ENCODE measurements at places on chromosomes 5 and 9.

GRCh38 chr5:97102010-97102470, 40.4 kb downstream of the LIX1 start:
- DNase-seq = no peak

- no peak for DNase-seq
These were observed 4.6 kb downstream of the MYO10 start for GRCh38 chr5:16931334-16932110.

- DNase-seq = no peak
These were observed 516 bp downstream of the MAST4 start for GRCh38 chr5:66596636-66597182.

DNA sequence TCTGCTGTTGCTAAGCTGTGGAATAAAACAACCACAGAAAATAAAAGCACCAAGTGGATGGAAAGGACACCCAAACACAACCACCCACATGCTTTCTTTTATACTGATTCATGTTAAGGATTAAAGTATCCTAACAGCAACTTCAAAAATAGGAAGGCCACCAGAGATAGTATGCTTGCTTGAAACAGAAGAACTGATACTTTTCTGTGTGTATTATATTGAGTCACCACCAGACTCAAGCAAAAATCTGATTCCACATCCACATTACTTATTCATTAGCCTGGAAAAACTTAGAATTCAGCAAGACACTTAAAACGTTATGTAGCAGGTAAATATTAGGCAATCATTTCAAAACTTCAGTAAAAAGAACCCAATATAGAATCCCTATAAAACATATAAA, 52.3 kb downstream of the ZDHHC21 start:
- DNase-seq = no peak

DNA sequence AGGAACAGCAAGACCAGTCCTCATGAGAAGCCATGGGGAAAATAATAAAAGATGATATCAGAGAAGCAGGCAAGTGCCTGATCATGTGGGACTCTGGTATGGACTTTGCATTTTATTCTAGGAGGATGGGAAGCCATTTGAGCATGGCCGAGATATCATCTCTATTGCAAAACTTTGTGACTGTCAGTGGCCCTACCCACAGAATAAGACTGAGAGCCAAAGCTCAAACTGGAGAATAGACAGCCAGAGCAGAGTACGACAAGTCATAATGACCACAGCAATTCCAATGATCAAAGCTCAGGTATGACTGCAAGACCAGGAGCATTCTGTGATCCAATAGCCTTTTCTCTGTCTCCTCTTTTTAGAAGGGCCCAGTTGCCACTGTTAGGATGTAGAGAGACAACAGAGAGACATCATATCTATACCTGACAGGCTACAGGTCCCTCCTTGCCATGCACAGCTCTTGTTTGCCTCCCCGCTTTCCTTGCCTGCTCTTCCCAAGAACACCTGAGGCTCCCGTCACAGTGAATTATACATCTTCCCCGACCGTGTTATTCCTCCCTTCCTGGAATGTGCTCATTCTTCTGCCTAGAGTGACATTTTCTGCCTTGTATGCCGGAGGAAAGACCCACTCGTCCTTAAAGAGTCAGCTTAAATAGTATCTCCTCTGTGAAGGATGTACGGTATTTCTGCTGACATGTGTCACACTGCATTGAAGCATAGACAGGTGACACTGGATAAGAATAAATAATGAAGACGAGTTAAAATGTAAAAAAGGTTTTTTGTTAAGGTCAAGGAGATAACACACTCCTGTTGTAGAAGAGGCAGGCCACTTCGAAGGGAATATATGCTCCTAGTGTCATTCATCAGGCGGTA, 248.7 kb upstream of the MAP3K1 start:
- DNase-seq = no peak

GRCh38 chr9:13688223-13688989, 408.9 kb upstream of the MPDZ start:
- DNase-seq = no peak

DNA sequence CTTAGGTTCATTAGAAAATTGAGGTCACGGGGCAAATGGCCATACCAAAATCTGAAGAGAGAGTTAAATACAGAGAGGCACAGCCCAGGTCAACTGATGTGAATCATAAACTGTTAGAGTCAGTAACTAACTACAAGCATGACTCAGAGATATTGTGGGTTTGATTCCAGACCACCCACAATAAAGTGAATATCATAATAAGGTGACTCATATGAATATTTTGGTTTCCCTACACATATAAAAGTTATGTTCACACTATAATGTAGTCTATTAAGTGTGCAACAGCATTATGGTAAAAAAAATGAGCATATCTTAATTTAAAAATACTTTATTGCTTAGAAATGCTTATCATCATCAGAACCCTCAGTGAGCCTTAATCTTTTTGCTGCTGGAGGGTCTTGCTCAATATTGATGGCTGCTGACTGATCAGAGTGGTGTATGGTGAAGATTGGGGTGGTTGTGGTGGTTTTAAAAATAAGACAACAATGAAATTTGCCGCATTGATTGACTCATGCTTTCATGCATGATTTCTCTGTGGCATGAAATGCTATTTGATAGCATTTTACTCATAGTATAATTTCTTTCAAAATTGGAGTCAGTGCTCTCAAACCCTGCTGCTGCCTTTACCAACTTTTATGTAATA, 53.1 kb upstream of the EDIL3 start:
- DNase-seq = no peak

DNA sequence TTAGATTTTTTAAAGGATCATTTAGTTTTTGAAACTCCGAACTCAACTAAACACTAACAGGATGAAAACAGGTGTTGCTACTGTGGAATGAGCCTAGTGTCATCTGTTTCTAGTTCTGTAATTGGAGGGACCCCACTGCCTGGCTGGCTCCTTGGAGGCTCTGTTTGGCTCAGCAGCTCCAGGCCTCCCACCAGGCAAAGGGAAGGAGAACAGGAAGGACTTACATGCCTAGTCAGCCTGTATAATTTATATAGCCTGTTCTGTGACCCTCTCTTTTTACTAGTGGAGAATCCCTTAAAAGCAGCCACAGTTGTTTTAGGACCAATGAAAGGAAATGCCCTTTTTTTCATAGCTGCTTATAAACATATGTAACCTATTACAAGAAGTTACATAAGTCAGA, 21.1 kb upstream of the C5orf24 start:
- DNase-seq = no peak

DNA sequence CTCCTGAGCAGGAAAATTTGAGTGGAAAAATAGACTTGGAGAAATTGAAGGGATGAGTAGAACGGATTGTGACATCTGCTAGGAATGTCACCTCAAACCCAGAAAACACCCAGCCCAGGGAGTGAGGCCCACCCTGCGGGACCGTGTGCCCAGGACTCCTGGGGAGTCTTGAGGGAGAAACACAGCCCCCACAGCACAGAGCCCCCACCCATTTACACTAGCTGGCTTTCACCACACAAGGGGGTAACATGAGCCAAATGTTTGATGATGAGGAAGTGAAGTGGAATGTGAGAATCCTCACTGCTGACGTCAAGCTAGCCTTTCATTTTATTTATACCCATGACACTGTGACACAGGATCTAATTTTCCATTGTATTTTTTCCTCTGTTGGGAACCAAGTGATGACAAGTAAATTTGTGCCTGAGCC, 42.8 kb upstream of the PDE8B start:
- no peak for DNase-seq

- no peak for DNase-seq
These were observed 5.2 kb downstream of the GPSM1 start for GRCh38 chr9:136332482-136332983.

DNA sequence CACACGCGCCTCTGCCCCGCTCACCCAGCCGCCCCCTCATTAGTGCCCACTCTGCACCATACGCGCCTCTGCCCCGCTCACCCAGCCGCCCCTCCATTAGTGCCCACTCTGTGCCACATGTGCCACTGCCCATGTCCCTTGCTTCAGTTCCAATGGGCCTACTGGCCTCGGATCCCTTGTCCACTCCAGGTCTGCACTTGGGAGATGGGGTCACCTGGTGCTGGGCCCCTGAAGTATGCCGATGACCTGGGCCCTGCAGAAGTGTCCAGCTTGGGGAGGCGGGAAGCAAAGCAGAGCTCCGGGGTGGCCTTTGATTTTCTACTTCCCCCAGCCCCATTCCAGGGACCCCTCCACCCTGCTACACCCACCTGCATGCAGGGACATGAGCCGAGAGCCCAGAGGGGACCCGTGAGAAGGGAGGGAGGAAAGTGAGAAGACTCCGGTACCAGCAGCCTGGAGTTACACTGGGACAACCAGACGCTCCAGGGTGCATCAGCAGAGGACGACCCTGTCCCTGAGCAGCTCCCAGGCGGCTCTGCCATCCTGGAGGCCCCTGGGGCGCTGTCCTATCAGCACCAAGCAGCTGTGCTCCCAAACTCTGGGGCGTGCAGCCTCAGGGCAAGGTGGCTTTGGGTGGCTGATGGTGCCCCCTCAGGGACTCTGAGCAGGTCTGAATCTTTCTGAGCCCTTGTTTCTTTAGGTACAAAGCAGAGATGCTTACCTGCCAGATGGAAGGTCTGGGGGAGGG, 140.8 kb downstream of the RXRA start:
- DNase-seq = no peak

GRCh38 chr5:112555691-112556090, 136.6 kb upstream of the EPB41L4A start:
- no peak for DNase-seq

- DNase-seq = no peak
These were observed 171.8 kb upstream of the PITX1 start for GRCh38 chr5:135205632-135206349.

- no peak for DNase-seq
These were observed 21.7 kb upstream of the GLIS3 start for GRCh38 chr9:4321554-4321953.

DNA sequence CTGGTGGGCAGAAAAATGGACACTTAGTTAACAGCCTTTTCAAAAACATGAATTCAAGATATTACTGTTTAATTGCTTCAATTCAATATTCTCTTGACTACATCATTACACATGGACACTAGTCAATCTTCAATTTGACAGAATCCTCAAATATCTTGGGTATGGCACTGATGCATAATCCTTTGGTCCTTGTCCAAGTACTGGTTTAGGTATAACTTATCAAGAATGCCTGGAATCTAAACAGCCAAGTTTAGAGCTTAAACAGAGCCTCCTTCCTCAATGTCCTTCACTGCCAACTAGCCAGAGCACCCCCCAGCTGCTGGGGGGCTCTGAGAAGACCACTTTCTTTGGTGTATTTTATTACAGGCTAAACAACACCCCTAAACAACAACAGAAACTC, 61.6 kb upstream of the ERCC6L2 start:
- DNase-seq = no peak

DNA sequence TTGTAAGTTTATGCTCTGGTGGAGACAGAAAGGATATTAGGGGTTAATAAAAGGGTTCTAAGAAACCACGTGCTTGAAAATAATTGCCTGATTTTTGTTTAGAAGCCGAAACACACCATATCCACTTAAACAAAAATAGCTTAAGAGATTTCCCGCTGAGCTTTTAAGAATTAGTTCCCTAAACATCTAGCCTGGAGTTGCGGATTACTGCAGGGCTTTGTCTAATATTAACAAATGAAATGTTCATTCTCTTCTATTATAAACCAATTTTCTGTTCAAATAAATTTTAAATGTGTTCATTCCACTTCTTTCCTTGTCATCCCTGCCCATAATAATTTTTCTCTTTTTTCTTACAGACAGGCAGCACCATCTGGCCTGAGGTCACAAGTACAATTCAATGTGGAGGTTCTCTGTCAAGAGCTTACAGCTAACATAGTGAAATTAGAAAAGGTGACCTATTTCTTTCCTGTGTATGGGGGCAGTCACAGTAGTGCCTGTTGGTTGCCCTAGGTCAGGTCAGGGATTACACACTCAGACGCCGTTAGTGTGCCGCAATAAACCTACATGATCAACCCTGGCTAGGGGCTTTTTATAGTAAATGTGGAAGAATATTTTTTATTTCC, 65.3 kb downstream of the GRAMD2B start:
- no peak for DNase-seq

DNA sequence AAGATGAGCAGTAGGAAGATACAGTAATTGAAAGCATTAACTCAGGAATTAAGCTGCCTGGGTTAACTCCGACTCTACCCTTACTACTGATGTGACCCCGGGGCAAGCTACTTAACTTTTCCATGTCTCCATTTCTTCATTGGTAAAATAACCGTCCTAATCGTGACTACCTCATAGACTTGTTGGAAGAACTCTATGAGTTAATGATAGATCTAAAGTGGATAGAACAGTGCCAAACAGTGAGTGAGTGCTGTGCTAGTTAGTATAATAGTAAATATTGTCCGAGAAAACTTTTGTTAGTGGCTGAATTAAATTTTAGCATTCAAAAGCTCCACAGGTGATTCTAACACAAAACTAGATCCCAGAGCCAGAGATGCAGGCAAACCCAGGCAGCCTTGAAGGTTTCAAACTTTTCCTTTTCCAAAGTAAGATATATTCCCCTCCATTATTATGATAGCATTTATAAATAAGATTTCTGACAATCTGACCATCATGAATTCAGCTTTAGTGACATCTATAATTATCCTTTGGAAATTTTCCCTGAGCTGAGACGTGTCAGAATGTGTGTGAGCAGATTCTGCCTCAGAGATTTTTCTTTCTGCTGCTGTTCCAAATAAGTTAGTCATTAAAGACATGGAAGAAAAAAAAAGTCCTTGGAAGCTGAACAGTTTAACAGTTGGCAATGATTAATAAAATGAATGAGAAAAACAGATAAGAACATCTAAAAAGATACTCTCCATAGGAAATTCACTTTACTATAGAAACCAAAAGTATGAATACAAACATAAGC, 369.5 kb downstream of the PRELID2 start:
- no peak for DNase-seq

- no peak for DNase-seq
These were observed 3.6 kb downstream of the HTR1A start for GRCh38 chr5:63958654-63959053.

GRCh38 chr5:78756858-78757257, 108.3 kb upstream of the LHFPL2 start:
- DNase-seq = no peak

DNA sequence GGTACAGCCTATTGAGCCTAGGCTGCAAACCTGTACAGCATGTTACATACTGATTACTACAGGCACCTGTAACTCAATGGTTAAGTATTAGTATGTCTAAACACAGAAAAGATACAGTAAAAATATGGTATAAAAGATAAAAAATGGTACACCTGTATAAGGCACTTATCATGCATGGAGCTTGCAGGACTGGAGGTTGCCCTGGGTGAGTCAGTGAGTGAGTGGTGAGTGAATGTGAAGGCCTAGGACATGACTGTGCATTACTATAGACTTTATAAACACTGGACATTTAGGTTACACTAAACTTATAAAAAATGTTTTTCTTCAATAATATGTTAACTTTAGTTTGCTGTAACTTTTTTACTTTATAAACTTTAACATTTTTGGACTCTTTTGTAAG, 171.3 kb downstream of the SLC28A3 start:
- no peak for DNase-seq
